ENCODE measurements at places on chromosomes 2 and 18.

GRCh38 chr18:74534150-74534969, at the start of gene CNDP1:
Gene CNDP1, plus strand, starts transcription at chr18:74534500. Its CDS starts 168 bp downstream, at chr18:74534668.
- no peak for DNase-seq

DNA sequence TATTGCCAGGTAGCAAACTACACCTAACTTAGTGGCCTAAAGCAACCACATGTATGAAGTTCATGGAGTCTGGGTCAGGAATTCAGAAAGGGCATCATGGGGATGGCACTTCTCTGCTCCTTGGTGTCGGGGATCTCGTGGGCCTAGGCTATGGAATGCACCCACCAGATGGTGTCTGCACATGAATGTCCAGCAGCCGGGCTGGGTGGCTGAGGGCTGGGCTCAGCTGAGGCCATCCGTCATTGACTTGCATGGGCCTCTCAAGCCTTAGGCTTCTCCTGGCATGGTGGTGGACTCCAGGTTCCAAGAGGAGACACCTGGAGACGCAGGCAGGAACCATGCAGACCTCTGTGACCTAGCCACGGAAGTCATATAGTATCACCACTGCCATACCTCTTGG, 26.0 kb upstream of the RPL31 start:
- DNase-seq = no peak

- DNase-seq = no peak
Measured at GRCh38 chr2:172000696-172001361, 1.1 kb downstream of the METAP1D start.

DNA sequence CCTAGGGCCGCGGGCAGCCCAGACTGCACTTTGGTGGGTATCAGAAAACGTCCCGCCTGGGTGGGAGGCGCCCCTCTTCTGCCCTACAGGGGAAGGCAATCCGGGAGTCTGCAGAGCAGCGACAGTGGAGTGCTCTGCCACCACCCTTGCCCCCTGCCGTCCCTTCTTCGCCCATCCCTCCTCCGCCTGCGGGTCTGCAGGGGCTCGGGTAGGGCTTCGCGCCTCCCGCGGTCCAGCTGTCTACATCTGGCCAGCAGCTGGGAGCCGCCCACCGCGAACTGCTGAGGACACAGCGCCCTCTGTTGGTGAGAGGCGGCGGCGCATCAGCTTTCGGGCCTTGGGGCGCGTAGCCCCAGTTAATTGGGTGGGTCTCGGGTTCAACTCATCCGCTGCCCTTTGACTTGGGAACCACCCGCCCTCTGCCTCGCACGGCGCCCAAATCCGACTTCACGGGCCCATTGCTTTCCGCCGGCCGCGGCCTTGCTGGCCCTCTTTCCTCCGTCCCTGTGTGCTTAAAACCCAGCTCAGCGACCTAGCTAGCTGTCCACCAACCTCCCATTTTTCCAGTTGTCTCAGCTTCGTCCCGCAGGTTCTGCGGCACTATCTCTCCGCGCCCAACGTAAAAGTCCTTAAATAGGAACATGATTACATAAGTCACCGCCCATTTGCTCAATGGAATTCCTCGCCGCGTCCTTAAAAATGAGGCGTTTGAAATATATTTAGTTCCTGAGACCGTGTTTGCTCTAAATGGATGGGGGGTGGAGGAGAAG, 17.6 kb downstream of the WNT10A start:
- no peak for DNase-seq

GRCh38 chr2:28137221-28137620, 246.7 kb downstream of the BABAM2 start:
- DNase-seq = no peak

GRCh38 chr2:223267160-223267951, 215.4 kb downstream of the KCNE4 start:
- DNase-seq = no peak

GRCh38 chr2:192007581-192008228, 160.8 kb upstream of the CAVIN2 start:
- no peak for DNase-seq

Measured in iPS DF 19.7 (cell line).